ENCODE measurements at places on chromosomes 1 and 21. TPM values are rescaled to one million over a fixed set of nuclear protein-coding genes. Genes with fewer than 3 reads are reported as not detected.

DNA sequence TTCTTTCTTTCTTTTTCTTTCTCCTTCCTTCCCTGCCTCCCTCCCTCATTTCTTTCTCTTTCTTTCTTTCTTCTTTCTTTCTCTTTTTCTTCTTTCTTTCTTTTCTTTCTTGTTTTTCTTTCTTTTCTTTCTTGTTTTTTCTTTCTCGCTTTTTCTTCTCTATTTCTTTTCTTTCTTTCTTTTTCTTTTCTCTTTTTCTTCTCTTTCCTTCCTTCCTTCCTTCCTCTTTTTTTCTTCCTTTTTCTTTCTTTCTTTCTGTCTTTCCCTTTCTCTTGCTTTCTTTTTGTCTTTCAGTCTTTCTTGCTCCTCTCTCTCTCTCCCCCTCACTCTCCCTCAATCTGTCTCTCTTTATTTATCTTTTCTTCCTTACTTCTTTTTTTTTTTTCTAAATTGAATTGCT is 472.0 kb upstream of the CHRM3 start:
- DNase-seq, result no peak

- no peak for DNase-seq
These were observed 200.5 kb downstream of the CAMTA1 start for GRCh38 chr1:6985549-6986276.

DNA sequence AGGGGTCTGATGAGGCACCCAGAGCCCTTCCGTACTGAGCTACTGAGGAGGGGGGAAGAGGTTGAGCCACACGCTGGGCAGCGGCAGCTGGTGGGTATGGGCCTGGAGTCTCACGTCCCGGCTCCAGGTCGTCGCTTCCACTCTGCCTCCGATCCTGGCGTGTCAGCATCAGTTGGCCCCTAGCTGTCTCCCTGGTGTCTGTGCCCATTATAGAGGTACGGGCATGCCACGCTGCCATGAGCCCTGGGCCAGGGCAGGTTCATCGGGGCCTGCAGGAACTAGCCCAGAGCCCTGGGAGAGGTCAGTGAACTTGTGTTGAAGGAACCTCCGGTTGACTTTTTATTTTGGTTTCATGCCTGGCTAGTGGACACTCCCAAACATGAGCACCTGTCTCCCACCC is 18.2 kb downstream of the COQ8A start:
- DNase-seq, result no peak

GRCh38 chr1:51569284-51570062 is 47.4 kb upstream of the OSBPL9 start:
- peak; percentile 57 for DNase-seq

GRCh38 chr21:32921632-32922230 is 104.0 kb upstream of the OLIG2 start:
- peak; percentile 59 for DNase-seq

GRCh38 chr1:77642941-77643340 is 39.5 kb downstream of the ZZZ3 start:
- DNase-seq, result no peak

GRCh38 chr1:101613546-101613945 is 376.7 kb downstream of the S1PR1 start:
- no peak for DNase-seq

GRCh38 chr1:211908453-211908852 is 77.9 kb upstream of the LPGAT1 start:
- no peak for DNase-seq

- peak; percentile 71 for DNase-seq
These were observed 13.7 kb downstream of the TLR5 start for GRCh38 chr1:223129229-223129901.

- no peak for DNase-seq
These were observed 14.3 kb upstream of the SEC16B start for GRCh38 chr1:177984136-177984525.

DNA sequence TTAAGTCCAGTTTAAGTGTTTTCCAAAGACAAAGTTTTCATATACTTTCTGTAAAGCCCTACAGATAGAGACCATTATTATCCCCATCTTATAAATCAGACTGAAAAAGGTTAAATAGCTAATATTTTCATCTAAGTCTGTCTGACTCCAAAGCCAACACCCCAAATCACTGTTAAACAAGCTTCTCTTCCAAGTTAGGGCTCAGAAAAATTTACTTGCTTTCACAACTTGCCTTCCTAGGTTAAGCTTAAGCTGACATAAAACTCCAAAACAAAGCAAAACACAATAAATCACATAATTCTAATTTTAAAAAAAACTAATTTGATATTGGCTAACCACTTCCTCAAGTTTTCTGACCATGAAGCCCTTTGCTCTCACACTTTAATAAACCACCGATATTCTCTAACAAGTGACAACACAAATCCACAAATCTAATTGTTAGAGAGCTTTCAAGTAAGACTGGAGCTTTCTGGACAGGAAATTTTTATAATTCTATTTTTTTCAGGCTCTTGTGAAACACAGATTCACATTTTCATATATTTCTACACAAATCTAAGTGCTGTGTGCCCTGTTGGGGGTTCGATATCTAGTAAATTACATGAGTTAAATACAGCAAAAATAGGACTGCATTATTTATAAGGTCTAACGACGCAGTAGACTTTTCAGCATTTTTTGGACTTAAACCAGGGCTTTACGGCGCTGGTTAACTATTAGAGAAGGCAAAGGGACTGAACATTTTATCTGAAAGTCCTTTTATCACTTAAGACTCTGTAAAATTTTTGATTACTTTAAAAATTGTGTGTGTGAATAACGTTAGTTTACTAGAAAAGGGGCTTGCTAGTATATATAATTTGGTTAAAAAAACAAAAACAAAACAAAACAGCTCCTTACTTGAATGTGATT is 2.1 kb downstream of the GNG12 start:
- DNase-seq, result no peak

DNA sequence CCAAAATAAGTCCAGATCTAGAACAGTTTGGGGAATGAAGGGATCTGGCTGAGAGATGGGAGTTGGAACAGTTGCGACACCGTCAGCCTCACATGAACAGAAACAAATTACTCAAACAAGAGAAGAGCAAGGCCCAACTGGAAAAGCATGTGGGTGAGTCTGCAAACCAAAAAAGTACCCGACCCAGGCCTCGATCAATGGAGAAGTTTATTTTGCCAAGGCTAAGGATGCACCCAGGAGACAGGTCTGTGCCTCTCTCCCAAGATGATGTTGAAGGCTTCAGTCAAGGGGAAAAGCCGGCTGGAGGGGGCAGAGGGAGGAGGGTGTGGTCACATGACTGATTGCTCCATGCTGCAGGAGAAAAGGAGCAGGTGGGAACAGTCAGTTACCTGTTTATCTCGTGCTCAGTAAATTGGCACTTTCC is 42.3 kb downstream of the KRTAP10-1 start:
- no peak for DNase-seq

GRCh38 chr1:39654291-39654690 is 14.8 kb upstream of the HEYL start:
- DNase-seq, result no peak

Gene SELE
- total RNA-seq, result not detected

DNA sequence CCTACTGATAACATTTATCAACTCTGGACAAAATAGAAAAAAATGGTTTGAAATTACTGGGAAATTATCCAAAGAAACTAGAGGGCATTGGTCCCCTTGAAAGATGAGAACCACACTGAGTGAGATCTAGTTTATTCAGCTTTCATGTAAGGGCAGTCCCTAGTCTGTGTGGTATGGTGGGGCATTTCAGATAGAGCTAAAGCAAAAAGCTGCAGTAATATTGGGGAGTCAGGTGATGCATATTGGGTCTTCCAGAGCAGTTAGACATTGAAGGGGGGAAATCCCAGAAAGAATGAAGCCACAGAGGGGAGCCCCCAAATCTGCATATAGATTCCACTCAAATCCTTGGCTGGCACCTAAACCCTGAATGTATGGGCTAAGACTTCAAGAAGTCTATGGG is 347.7 kb upstream of the POU3F1 start:
- DNase-seq, result no peak

GRCh38 chr1:52426371-52426770 is 22.0 kb downstream of the PRPF38A start:
- DNase-seq, result no peak

DNA sequence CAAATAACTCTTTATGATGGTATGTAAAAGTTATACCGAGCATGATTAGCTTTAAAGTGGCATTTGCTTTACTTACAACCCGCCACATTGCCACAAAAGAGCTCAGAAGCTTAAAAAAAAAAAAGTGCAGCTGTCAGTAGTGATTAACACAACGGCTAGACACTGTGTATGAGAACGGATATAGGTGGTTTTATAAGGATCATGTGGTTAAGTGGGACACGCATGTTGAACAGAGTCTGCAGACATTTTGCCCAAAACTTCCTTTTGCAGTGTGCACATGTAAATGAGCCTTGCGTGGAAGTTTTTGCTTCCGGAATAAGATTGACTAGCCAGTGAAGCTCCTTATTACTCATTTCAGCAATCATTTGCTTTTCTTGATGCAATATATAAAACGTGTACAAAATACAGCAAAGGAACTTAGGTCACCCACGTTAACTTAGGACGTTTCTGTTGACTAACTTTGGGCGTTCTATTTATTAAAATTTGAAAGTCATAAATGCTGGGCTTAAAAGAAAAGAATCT is 58.7 kb upstream of the RGS1 start:
- peak; percentile 71 for DNase-seq

Gene LAMB3
- 14.7 TPM for total RNA-seq

Gene C1orf210
- total RNA-seq, result not detected

Gene HLX
- not detected for total RNA-seq

GRCh38 chr1:205923651-205924459 is 19.4 kb downstream of the SLC26A9 start:
- peak; percentile 2 for DNase-seq

GRCh38 chr1:47201179-47201578 is 11.3 kb upstream of the PDZK1IP1 start:
- no peak for DNase-seq

DNA sequence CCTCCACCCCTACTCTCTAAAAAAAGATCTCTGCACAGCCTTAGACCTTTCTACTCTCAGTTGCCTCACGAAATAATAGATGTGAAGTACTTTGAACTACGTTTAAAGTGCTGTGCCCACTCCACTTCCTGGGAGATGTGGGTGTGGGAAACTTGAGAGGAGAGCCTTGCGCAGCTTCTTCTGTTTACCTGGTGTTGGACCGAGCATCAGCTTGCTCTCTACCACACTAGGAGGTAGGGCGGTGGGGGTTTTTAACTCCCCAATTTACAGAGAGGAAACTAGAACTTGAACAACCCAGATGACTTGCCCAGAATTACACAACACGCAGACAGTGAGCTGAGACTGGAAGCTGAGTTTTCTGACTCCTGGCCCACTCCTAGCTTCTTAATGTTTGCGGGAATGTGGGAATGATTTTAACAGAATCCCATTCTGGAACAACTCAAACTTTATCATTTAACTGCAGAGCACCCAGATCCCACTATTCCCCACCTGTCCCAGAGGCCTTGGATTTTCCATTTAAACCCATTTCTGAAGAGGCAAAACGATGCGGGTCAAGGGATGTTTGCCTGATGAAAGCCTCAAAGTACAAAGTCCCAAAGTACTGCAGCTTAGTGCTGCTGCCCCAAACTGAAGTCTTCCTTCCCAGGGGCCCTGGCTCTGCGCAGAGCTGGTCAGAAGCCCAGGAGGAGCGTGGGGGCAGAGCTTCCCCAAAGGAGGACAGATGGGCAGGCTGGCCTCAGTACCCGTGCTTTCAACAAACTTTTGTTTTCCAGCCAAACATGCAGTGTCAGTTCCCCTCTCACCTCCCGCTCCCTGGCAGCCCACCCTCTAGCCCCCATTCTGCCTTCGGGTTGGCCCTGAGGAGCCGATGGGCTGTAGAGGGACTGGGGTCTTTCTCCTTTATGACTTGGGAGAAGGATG is 19.0 kb downstream of the BTG2 start:
- peak; percentile 74 for DNase-seq

GRCh38 chr1:78072216-78072615 is 26.4 kb downstream of the GIPC2 start:
- no peak for DNase-seq

Gene NHLH1
- 0.45 TPM for total RNA-seq

- no peak for DNase-seq
These were observed 51.9 kb downstream of the PDE9A start for GRCh38 chr21:42705346-42705745.

Gene APP
- 46.3 TPM for total RNA-seq

- DNase-seq, result no peak
These were observed 4.8 kb downstream of the SETD4 start for GRCh38 chr21:36055551-36055950.

DNA sequence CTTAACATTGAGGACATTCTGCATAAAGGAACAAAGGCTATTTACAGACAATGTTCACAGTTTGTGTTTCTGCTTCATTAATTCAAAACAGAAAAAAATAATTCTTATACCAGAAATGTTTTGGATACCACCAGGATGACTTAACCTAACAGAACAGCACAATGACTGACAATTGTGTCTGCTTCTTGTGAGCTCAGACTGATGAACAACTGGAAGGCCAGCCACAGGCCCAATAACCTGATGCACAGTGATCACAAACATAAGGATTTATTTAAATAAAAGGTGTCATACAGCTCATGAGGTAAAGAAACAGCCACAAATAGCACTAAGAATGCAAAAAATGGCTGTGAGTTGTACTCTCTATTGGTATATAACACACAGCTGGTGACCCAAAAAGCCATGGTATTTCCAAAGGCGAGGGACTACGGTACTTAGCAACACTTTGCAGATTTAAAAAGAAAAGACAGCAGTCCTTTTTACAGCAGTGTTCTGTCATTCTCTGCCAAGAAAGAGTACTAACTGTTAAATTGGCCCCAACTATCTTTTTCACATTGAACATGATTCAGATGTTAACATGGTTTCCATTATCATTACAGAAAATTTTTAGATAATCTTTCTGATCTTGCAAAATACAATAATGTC is 32.1 kb upstream of the DDAH1 start:
- DNase-seq, result no peak

GRCh38 chr1:83029050-83029449 is 969.9 kb downstream of the TTLL7 start:
- DNase-seq, result no peak

DNA sequence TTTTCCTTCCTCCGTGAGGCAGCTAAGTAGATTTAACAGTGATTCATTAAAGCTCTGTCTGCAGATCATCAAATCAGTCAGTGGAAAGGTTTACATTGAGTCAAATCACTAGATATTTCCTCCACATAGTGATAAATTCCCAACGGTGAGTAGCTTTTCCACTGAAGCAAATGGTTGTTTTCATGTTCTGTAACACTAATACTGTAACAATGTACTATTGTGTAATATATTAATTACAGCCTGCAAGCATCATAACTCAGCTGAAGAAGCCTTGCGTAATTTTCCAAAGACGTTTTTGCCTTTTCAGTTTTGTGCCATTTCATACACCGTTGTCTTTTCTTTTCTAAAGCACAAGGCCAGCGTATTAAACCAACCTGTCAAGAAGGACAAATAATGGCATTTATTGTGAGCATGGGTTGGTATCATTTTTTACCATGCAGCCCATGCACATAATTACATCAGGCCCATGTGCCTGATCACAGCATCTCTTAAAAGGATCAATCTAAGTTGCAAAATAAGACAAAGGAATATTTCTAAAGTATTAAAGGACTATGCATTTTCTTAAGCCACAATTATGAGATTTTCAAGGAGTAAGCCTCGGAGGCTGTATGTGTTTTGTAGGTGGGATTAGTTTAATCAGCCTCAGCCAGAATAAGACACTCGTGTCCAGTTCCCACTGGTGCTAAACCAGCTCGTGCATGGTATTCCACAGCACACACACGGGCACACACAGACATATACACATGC is 16.7 kb upstream of the PDE9A start:
- DNase-seq, result no peak

Data from activated CD4-positive, alpha-beta memory T cell treated with anti-CD3 and anti-CD28 coated beads for 36 hours (primary cell).